ENCODE measurements at places on chromosomes 3 and 15.

DNA sequence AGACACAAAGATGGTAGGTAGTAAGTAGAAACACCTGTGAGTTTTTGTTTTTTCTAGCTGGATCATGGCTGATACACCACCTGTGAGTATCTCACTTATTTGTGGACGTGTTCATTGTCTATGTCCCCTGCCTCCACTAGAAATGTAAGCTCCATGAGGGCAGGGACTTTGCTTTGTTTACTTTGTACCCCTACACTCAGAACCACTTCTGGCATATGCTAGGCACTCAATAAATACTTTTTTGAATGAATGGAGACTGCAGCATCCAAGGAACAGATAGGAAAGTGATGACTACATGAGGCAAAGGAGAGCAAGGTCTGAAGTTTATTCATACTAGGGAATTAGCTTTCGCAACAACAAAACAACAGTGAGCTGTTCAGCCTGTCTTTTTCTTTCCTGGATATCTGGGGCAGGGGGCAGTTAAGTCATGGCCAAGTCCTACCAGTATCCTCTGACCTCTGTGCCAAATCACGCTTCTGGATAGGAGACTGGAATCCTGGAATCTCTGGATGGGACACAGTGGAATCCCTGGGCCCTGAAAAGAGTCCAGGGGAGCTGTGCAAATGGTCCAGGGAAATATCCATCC lies 11.6 kb upstream of the EPB42 start:
- DNase-seq = no peak

- peak; percentile 2 for DNase-seq
Observed at GRCh38 chr3:58963928-58964503, 85.8 kb downstream of the CFAP20DC start.

- no peak for DNase-seq
Observed at GRCh38 chr3:127152684-127153505, 40.0 kb upstream of the PRR23E start.

- no peak for DNase-seq
Observed at GRCh38 chr15:96135166-96136093, 195.1 kb upstream of the NR2F2 start.

GRCh38 chr15:81966631-81967030 lies 79.2 kb downstream of the MEX3B start:
- DNase-seq = no peak

GRCh38 chr3:143974271-143975238 lies 2.9 kb downstream of the DIPK2A start:
- DNase-seq = no peak

- no peak for DNase-seq
Observed at GRCh38 chr15:67892559-67893377, 52.9 kb upstream of the RNU6-1 start.

DNA sequence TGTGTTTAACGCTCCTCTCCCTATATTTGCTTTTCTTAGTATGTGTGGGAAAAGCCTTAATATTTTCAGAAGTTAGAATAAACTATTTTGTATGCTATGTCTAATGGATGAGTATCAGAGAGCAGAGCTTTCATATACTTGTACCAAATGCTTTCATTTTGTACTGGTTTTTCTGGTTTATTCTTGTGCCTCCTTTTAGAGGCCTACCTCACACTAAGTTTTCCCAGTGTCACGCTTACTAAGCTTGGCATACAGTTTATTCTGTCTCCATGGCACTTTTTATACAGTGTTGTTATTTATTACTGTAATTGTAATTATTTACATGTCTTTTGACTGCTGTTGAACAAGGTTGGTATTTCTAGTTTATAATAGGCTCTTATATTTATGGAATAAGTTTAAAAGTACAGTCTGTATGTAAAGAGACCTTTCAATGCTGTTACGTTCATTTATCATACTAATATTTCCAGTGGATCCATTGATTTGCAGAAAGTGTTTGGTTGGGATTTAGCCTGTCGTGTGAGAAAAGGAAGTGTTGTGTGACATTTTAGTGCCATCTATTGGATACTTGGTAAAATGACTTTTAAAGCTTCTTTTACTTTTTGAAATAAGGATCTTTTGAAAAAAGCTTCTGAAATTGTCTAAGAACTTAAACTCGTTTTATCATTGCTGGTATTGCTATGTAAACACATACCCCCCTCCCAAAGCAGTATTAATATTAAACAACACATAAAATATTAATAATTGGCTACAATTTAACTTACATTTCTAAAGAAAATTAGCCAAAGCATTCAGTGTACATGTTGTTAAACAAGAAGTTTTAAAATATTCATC lies 5.2 kb upstream of the EBLN2 start:
- DNase-seq = no peak

GRCh38 chr3:184626923-184627322 lies 65.3 kb downstream of the EPHB3 start:
- no peak for DNase-seq

GRCh38 chr3:185283374-185283935 lies 29.6 kb upstream of the EHHADH start:
- no peak for DNase-seq

DNA sequence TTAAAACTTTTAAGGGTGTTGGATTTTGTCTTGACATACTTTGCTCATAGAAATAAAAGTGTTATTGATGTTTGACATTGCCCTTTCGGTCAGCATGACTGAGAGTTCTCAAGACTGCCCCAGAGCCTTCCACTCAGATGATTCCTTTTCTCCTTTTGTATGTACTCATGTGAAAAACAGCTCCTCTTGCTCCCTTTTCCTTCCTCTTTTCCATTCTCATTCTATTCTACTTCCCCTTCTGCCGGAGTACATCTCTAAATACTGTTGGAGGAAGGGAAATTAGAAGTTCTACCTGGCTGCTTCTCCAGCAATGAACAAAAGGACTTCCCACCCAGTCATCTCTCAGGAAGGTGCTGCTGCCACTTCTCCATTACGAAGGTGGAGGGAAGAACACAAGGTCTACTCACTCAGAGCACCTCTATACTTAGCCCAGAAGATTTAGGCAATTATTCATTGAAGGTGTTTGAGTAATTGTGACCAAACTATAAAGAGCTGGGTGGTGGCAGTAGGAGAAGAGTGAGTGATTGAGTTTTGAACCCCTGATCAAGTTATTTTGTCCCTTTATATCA lies 163.8 kb upstream of the MBNL1 start:
- peak; percentile 35 for DNase-seq

- DNase-seq = no peak
Observed at GRCh38 chr3:10992017-10992942, at the start of gene SLC6A1. SLC6A1 (plus strand) TSS chr3:10992748; CDS start chr3:11017212, 24,464 bp downstream.

- DNase-seq = no peak
Observed at GRCh38 chr3:40766396-40766795, 241.6 kb downstream of the ZNF621 start.

- DNase-seq = no peak
Observed at GRCh38 chr3:171372694-171373093, 87.5 kb downstream of the TNIK start.

GRCh38 chr3:2156244-2156847 lies 57.7 kb downstream of the CNTN4 start:
- DNase-seq = no peak

DNA sequence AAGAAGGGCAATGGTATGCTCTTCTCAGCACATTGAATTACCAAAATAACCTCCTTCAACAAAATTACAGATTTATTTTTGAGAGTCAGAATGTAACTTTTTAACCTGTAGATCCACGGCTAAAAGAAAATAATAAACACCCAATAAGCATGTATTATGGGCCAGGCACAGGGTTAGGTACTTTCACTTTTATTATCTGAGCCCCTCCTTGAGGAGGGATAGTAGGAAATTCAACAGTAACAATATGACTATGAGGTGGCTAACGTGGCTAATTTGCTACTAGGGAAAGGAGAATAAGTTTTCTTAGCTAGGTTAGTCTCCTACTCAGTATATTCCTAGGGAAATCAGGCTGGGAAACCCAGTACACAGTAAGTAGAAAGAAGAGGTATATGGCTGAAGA lies 306.9 kb downstream of the GAP43 start:
- DNase-seq = no peak

DNA sequence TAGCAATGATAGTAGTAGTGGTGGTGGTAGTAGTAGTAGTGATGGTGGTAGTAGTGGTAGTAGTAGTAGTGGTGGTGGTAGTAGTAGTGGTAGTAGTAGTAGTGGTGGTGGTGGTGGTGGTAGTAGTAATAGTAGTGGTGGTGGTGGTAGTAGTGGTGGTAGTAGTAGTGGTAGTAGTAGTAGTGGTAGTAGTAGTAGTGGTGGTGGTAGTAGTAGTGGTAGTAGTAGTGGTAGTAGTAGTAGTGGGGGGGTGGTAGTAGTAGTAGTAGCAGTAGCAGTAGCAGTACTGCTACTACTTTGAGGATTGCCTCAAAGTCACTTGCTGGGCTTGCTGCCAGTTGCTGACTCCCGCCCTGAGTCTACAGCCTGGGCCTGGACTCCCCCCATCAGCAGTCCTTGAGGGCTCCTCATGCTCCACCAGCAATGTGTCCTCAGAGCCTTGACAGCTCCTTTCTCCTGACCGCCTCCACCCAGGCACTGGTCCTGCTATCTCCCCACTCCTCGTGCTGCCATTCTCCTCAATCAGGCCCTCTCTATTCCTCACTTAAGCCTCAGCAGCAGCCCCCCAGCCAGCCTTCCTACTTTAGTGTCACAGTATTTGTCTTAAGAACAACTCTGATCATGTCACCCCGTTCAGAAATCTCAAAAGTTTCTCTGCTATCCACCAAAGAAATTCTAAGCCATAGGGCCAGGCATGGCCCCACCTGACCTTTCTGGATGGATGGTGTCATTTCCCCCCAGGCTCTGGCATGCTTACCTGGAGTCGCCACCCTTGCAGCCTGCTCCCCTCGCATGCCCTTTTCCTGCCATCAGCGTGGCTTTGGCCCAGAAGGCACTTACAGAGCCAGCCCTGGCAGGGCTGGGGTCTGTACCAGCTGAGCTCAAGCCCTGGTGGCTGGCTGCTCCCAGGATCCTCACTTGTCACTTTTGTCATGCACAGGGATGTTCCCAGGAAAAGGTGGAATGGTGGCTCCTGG lies 45.6 kb downstream of the DLEC1 start:
- DNase-seq = no peak

GRCh38 chr15:58139276-58139988 lies 1.3 kb downstream of the AQP9 start:
- no peak for DNase-seq

DNA sequence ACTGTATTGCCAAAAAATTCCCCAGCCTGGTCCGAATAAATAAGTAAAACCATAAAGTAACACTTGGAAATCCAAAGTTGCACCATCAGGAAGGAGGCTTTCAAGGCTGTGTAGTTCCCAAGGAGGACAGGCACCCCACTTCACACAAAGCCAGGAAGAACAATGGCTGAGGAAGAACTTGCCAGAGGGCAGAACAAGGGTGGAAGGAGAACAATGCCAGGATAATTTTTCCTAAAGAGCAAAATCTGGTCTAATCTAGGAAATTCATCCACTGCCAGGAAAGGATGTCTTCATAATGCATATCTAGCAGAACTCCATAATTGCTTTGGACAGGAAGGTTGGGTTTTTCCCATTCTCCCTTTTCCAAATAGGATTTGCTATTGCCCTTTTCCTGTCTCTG lies 15.7 kb upstream of the ARID3B start:
- no peak for DNase-seq

GRCh38 chr3:44831232-44831631 lies 30.5 kb upstream of the TMEM42 start:
- no peak for DNase-seq

GRCh38 chr3:90091549-90091948 lies 984.1 kb downstream of the EPHA3 start:
- DNase-seq = peak; percentile 17

GRCh38 chr3:187792521-187792920 lies 47.3 kb upstream of the BCL6 start:
- no peak for DNase-seq

GRCh38 chr3:60431599-60431958 lies 819.7 kb downstream of the FHIT start:
- DNase-seq = peak; percentile 4

DNA sequence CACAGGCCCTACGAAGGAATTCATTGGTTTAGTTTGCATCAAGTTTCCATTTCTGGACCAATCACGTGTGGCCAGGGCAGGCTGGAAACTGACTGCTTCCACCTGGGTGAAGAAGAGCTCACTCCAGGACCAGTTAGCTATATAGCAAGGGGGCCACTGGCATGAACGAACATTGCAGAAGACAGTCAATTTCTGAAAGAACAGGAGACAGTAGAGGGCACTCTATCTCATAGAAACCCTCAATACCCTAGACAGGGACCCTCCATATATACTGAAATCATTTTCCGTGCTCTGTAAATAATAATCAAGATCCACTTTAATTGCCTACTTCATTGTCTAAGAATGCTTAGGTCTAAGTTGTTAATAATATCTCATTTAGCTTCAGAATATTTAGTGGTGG lies 215.6 kb downstream of the CADPS start:
- no peak for DNase-seq

GRCh38 chr15:57069423-57069822 lies 151.0 kb downstream of the TCF12 start:
- DNase-seq = no peak

DNA sequence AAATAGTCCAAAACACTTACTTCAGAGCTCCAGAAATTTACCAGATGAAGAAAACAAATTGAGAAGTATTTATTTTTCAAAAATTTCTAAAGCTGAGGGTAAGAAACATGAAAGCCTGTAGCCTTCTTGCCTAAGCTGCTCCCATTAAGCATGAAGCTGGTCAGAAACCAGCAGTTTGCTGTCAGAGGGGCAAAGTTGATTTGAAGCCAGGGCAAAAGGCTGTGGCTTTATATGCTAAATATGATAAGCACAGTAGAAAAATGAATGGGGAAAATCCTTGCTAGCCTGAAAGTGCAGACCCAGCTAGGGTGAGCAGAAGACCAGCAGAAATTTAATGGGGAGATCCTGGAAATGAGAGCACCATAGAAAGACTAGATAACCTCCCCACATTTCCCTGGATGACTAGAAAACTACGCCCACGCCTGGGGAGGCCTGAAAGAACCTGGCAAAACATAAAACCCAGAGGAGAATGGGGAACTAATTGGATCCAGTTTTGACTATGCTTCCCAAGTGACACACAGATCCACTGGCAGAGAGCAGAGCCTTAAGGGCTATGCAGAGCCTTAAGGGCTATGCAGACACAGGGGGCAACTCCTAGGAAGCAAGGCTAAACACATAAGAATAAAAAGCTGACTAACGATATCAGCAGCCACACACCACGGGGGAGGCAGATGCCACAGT lies 43.0 kb upstream of the HEG1 start:
- DNase-seq = peak; percentile 8

DNA sequence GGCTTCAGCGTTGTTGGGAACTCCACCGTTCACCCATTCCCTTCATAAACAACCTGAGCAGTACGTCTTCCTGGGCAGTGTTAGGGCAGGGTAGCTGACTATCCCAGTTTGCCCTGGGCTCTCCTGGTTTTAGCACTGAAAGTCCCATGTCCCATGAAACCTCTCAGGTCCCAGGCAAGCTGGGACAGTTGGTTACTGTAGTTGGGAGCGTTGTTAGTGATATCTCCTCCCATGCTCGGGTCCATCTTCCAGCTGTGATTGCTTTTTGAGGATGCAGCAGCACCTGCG lies 60.9 kb upstream of the HERC1 start:
- no peak for DNase-seq

DNA sequence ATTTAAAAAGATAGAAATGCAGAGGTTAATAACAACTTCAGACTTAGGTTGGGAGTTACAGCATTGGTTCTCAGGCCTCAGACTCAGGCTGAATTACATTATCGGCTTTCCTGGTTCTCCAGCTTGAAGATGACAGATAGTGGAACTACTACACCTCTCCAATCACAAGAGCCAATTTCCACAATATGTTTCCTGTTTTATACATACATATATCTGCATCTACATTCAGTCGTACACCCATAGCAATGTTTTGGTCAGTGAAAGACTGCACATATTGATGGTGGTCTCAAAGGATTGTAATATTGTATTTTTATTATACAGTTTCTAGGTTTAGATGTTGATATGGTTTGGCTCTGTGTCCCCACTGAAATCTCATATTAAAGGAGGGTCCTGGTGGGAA lies 35.4 kb downstream of the AADACL2 start:
- DNase-seq = no peak

- no peak for DNase-seq
Observed at GRCh38 chr3:113263778-113264177, 52.4 kb downstream of the BOC start.

All from inflammatory macrophage (primary cell).